ENCODE measurements at places on chromosomes 6 and 20.

- DNase-seq = no peak
Measured at GRCh38 chr6:129475477-129476247, 234.3 kb downstream of the ARHGAP18 start.

GRCh38 chr6:78231002-78231401 lies 578.2 kb downstream of the MEI4 start:
- DNase-seq = no peak

DNA sequence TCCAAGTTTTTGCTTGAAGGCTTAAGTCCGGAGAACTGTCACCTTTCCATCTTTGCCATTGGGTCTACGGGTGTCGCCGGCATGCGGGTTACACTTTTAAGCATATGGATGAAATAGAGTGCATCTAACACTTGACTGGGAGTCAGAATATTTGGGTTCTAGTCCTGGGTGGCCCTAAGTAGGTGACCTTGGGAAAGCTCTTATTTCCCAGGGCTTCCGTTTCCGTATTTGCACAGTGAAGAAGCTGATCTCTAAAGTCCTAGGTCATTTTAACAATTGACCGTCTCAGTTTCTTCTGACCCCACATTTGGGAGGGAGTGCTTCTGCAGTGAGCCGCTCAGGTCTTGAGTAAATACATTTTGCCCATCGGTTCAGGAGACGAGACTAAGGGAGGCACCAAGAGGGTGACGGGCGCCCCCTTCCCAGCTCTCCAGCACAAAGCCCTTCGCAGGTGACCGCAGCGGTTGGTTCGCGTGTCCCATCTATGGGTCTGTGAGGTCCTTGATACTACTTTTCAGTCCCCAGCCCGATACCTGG lies 651 bp upstream of the BLTP3A start:
- DNase-seq = peak; percentile 57

- peak; percentile 12 for DNase-seq
Measured at GRCh38 chr6:149075616-149076354, 241.7 kb upstream of the TAB2 start.

DNA sequence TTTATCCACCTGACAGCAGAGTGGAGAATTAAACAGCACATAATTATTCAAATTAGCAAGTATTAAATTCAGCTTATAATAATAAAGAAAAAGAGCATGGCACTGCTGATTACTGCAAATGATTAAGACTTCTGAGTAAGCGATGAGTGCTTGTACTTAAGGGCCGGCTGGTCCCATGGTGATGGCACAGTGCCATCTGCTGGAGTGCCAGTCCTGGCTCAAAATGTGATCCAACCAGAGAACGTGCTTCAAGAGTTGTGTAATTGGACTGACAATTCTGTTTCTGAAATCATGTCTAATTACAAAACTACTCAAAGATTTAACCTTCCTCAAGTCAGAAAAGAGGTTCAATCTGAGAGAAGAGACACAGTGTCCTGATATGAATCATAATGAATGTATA lies 181.6 kb upstream of the RGS17 start:
- DNase-seq = peak; percentile 4

- no peak for DNase-seq
Measured at GRCh38 chr6:128065072-128065471, 164.2 kb upstream of the THEMIS start.

- DNase-seq = no peak
Measured at GRCh38 chr20:56202493-56203077, 45.9 kb upstream of the MC3R start.

DNA sequence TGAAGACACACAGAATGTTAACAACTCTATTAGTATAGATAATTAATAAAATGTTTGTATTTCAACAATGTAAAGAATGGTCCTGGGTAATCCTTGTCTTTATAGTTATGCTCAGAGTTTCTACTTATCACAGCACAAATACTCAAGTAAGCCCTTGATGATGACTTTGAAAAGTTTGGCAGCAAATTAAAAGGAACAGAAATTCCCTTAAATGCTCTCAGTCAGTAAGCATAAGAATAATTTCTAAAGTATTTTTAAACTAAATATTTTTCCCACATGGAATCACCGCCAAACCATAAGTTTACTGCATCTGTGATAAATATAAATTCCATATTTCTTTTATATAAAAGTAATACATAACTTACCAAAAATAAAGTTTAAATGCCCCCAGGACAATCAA lies 96.1 kb downstream of the COL12A1 start:
- DNase-seq = no peak

- DNase-seq = no peak
Measured at GRCh38 chr20:14526891-14527290, 189.5 kb upstream of the FLRT3 start.

DNA sequence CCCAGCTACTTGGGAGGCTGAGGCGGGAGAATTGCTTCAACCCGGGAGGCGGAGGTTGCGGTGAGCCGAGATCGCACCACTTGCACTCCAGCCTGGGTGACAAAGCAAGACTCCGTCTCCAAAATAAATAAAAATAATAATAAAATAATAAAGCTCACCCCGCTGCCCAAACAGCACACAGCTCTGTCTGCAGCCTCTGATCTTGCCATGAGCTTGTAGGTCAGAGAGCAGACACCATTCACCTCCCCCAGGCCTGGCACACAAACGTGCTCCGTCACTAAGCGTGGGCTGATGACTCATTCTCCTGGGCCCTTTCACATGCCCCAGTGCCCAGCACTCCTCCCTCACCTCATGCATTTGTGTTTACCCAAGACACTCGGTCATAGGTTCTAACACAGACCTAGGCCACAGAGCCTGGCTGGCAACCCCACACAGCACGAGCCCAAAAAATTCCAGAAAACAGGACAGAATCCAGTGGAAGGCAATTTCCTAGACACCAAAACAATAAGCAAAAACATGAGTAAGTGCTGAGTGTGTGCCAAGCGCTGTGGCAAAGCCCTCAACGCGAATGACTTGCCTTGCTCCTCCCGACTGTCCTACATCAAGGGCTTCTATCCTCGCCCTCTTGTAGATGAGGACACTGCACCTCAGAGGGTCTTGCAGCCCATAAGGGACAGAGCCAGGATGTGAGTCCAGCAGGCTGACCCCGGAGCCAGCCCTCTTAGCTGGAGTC lies 18.0 kb downstream of the ATP9A start:
- no peak for DNase-seq

- DNase-seq = no peak
Measured at GRCh38 chr20:13008761-13009681, at the start of gene SPTLC3. Gene SPTLC3 (plus strand): TSS chr20:13008972. CDS start chr20:13009268, 296 bp downstream.

DNA sequence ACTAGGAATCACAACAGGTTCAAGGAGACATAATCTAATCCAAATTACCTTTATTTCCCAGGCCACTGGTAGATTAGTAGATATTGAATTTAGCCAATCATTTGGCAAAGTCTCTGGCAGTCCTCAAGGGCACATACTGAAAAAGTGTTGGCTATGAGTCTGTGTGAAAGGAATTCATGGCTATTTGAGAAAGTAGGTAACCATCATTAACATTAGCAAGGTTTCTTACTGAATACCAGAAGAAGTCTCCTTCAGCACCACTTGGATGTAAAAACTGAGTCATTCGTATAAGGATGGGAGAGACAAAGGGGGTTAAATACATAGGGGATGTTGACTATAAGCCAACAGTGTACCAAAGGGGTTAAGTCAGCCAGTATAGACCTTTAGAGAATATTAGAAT lies 36.7 kb downstream of the AGPAT4 start:
- no peak for DNase-seq

- peak; percentile 47 for DNase-seq
Measured at GRCh38 chr6:106141441-106142237, 55.5 kb downstream of the PRDM1 start.

DNA sequence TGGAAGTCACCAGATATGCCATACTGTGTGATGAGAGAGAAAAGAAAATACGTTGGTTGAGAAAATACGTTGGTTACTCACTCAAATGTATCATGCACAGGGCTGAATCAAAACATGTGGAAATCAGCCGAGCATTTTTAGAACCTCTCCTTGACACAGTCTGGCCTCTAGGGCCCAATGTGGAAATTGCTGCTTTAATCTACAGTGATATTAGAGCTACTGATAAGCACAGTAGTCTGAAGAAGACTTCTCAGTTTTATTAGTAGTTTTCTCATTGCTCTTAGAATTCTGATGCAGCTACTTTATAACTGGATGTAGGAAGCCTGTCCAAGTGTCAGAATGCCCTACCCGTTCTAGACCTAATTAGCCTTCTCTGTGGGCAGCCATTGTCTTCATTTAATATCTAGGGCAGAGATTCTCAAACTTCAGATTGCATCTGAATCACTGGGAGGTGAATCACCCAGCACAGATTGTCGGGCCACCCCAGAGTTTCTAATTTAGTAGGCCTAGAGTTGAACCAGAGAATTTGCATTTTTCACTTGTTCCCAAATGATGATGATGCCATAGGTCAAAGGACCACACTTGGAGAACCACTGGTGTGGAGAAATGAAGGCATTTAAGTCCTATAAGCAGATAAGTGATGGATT lies 229.1 kb downstream of the PLCB1 start:
- DNase-seq = no peak

- no peak for DNase-seq
Measured at GRCh38 chr20:8943631-8944030, 125.3 kb upstream of the PLCB4 start.

GRCh38 chr20:24565835-24566351 lies 96.5 kb downstream of the SYNDIG1 start:
- DNase-seq = no peak

DNA sequence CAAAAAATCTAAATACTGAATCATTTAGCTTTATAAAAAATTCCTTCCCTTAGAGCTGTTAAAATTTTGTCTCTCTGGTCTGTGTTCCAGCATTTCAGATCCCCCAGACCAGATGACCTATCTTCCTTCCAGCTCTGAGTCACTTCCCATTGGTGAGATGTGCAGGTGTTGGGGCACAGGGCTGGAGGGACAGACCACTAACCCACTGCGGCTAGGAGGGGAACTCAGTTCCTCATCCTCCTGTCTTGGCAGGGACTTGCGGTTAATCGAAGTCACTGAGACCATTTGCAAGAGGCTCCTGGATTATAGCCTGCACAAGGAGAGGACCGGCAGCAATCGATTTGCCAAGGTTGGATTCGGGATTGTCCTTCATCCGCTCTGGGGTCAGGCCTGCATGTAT lies 6.0 kb downstream of the CNPY3 start:
- no peak for DNase-seq
